Stimulated activated CD4-positive, alpha-beta T cell treated with anti-CD3 and anti-CD28 coated beads, TNF-alpha, amount 100 ng/mL, for 24 hours (primary cell): ENCODE measurements at places on chromosomes 13 and 19.

DNA sequence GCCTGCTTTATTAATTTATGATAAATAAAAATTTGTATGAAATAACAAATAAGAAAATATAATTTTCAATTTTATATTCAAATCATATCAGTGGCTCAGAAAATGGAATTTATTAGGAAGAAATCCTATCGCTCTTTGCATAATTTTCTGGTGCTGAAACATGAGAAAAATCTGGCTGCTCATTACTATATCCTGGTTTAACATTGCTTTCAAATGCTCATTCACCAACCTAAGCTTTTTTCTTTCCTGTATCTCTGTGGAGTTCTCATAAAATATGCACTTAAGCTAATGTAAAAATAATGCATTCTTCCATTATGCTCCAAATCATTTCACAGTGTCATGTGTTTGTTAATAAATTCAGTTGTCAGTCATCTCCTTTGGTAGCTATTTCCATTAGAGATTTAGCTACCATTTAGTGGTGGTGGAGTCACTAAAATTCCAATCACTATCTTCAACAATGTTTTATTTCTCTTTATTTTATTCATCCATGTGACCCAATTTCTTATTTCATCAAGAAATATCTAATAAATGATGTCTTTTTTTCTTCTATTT lies 498.0 kb downstream of the DCT start:
- no peak for DNase-seq

DNA sequence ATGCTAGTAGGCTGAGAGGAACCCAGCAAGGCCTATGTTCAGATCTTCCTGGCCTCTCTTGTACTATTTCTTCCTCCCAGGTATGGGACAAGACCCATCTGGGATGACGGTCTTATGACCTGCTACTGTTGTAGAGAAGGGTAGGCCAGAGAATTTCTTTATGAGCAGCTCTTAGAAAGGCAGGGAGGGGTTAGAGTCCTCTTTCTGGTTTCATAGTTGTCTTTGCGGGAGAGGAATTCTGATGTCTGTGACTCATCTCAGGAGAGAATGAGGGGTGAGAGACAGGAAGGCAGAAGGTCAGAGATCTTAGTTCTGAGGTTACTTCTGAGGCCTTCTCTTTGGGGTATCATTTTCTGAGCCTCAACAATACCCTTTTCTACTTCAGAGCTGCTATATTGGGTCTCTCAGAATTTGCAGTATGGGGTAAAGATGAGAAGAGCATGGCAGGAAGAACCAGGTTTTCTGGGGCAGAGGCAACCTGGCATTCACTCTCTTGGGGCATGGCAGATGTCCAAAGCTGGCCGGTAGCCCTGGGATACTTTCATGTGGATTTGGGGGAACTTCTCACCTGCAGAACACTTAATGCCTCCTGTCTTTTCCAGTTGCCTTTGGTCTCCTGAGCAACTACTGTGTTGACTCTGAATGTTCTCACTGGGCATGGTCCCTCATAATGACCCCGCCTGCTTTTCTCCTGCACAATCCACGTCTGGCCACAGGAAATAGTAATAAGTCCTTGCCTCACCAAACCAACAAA lies 154.4 kb downstream of the GGACT start:
- DNase-seq = no peak

GRCh38 chr13:105177265-105177900 lies 1358.1 kb downstream of the EFNB2 start:
- no peak for DNase-seq

GRCh38 chr19:52889931-52890330 lies 7.5 kb downstream of the ZNF320 start:
- no peak for DNase-seq

GRCh38 chr13:46492946-46493345 lies 60.0 kb upstream of the LRCH1 start:
- DNase-seq = no peak

DNA sequence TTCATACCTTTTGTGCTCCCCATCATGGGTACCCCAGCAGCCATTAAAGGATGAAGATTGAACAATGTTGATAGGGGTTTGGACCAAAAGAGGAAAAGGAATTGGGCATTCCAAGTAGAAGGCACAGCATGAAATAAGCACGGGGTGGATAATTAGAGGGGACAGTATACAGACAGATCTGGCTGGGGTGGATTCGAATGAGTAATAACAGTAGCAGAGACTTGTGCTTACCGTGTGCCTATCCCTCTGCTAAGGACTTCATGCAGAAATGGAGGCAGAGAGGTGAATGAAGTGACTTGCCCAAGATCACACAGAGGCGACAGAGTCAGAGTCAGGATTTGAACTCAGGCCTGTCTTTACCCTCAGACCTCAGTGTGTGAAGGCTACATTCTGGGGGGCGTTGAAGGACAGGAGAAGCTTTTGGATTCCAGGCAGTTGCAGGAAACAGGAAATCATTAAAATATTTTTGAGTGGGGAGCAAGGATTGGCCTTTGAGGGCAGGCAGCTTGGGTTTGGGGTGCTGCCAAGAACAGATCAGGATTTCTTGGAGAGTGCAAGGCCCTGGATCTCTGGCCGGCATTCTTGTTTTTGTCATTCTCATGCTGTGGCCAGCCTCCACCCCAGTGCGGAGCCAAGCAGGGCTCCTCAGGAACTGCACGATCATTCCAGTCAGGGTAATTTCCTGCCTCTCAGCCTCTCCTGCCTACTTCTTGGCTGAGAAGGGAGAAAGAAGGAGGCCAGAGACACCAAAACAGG lies 18.7 kb downstream of the PAF1 start:
- DNase-seq = no peak

DNA sequence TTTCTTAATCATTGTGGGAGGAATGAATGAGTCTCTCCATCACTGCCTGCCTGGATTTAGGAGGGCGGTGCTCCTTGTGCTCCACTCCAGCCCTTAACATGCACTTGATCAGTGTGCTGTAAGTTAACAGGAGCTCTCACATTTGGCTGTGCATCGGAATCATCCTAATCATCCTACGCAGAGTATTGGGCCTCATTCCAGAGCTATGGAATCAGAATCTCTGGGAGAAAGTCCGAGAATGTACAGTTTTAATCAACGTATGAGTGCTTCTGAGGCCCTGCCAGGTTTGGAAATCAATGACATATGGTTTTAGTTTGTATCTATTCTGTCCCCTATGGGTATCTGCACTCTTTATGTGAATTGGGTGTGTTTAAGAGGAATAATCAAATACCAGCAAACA lies 34.9 kb upstream of the DCLK1 start:
- no peak for DNase-seq

GRCh38 chr19:6071875-6072274 lies 38.4 kb downstream of the RFX2 start:
- no peak for DNase-seq

- DNase-seq = no peak
These were observed 113.2 kb downstream of the ESD start for GRCh38 chr13:46683676-46684260.

DNA sequence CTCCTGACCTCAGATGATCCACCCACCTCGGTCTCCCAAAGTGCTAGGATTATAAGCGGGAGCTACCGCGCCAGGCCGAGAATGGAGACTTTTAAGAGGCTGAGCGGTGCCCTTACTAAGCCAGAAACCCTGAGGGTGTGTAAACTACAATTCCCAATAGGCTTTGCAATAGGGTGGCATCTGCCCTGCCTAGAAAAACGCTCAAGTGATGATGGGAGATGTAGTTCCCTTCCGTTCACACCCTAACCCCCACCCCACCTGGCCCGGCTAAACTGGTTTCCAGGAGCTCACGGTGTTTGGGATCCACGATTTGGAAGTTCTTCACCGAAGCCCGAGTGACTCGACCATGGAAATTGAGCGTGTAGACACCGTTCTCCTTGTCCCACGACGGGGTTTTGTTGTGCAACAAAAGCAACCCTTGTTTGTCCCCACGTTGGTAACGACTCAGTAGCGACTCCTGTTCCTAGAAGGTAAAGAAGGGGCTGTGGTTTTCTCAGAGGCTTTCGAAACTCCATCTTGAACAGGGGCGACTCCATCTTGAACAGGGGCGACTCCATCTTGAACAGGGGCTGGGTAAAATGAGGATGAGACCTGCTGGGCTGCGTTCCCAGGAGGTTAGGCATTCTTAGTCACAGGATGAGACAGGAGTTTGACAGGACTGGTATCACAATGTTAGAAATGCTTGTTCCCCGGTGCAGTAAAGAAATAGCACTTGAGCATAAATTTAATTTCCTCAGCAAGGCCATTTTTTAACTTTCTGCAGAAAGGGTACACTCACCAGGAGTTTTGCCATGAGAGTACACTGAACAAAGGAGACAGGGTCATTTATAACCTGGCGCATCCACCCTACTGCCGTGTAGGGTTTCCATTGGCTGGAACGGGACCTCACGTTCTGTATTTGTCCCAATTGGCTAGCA lies 9.8 kb downstream of the PPP1R15A start:
- DNase-seq = no peak
